Left lobe of liver (tissue), 2 donors: ENCODE measurements at places on chromosomes 1 and 21. TPM values are rescaled to one million over a fixed set of nuclear protein-coding genes. Genes with fewer than 3 reads are reported as not detected.

- no peak for DNase-seq
Measured at GRCh38 chr1:222023025-222023424, 281.1 kb upstream of the DUSP10 start.

DNA sequence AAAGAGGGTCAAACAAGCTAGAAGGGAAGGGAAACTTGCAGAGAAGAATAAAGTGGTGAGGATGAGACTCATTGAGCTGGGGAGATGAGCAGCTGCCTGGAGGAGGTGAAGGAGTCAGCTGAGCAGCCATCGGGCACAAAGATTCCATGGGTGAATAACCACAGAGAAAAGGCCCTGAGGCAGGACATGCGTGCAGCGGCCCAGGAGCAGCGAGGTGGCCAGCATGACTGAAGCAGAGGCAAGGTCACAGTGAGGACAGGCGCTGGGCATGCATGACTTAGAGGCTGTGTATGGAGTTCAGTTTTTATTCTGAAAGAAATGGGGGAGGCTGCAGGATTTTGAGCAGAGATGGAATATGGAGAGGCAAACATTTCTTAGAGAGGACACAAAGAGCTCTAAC, 24.9 kb downstream of the OLFML2B start:
- DNase-seq, result no peak

DNA sequence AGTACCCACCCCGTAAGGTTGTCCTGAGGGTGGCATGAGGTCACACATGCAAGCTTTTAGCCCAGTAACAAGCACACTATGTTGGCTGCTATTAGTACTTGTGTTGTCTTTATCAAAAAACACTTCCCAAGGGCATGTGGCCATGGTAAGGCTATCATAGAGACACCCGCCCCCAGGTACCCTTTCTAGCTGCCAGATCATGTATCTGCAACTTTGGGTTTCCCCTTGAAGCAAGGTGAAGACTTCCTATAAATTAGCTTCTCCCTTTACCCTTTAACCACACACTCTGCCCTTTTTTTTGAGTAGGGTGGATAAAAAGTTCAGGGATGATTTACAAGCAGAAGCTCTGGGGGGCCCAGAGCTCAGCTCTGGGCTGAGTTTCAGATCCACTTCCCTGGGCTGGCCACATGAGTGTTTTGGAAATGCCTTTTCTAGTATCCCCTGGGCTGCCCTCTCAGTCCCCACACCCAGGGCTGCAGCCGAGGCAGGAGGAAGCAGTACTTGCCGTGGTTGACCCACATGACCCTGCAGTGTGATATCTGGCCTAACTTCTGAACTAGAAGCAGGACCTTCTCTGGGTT, 2.0 kb downstream of the ZDHHC18 start:
- no peak for DNase-seq

GRCh38 chr1:116908266-116908665, 1.4 kb upstream of the PTGFRN start:
- no peak for DNase-seq

- DNase-seq, result no peak
Measured at GRCh38 chr1:158916085-158916484, 15.3 kb upstream of the PYHIN1 start.

GRCh38 chr1:184965944-184966860, 8.1 kb downstream of the NIBAN1 start:
- no peak for DNase-seq

DNA sequence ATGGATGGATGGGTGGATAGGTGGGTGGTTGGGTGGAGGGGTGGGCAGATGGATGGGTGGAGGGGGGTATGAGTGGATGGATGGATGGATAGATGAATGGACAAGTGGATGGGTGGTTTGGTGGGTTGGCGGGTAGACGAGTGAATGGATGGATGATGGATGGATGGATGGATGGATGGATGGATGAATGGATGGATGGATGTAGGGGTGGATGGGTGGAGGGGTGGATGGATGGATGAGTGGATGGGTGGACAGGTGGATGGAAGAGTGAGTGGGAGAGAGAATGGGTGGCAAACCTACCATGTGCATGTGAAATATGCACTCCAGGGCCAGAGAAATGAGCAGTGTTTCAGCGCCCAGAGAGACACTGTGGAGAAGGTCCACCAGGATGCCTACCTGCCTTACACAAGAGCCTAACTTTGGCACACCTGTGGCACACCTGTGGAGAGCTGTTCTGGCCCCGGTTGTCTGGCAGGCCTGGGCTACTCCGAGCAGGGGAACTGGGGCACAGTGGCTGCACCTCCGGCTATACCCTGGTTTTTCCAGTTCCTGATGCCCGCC, 12.8 kb downstream of the EPHA2 start:
- DNase-seq, result no peak

DNA sequence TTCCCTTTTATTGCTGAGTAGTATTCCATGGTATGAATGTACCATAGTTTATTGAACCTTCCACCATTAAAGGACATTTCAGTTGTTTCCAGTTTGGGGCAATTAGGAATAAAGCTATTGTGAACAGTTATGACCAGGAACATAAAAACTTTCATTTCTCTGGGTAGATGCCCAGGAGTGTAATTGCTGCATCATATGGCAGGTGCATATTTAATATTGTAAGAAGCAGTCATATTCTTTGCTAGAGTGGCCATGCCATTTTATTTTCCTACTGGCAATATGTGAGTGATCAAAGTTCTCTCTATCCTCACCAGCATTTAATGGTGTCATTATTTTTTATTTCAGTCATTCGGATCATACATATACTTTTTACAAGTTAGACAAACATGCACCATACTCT, 23.9 kb upstream of the H3-3A start:
- DNase-seq, result no peak

GRCh38 chr1:92096317-92096716, 16.2 kb downstream of the BTBD8 start:
- no peak for DNase-seq

DNA sequence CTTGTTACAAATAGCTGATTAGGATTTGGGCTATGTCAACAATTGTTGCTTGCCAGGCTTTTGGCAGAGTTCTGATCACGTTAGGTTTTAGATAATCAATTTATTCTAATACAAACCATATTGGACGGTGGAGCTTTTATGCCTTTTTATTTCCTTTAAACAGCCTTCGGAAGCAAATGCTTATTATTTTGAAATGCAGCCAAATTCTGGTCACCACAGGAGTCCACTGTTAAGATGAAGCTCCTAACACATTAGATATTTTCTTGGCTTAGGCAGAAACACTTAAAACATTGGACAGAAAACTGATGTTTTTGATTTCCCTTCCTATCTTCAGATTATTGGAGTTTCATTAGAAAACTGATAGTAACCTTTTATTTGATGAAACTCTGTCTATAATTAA, 82.9 kb downstream of the CENPF start:
- DNase-seq, result no peak

DNA sequence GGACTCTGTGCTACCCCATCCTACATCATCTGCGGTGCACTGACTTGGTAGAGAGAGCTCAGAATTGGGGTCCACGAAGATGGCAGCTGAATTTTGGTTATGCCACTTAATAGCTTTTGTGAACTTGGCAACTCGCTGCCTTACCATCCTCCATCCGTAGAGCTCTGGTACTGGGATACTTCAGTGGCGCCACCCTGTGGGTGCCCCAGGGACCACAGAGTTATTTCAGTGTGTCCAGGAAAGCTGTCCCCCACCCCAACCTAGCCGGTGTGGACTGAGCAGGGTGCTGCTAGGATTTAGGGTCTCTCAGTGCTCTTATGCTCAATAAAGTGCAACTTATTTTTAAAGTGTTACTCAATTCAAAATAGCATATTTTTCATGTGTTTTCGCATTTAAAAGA, 9.0 kb upstream of the USF1 start:
- DNase-seq, result no peak

GRCh38 chr1:11789126-11790067, 16.4 kb downstream of the MTHFR start:
- DNase-seq, result no peak

GRCh38 chr1:47618830-47619229, 181.0 kb downstream of the FOXD2 start:
- DNase-seq, result no peak

- no peak for DNase-seq
Measured at GRCh38 chr21:28871388-28872010, 121.2 kb downstream of the LTN1 start.

- no peak for DNase-seq
Measured at GRCh38 chr1:159171688-159172501, 480 bp downstream of the CADM3 start.

- DNase-seq, result no peak
Measured at GRCh38 chr1:959731-960362, 537 bp upstream of the KLHL17 start.

- no peak for DNase-seq
Measured at GRCh38 chr1:109298666-109299557, 7.9 kb downstream of the MYBPHL start.

DNA sequence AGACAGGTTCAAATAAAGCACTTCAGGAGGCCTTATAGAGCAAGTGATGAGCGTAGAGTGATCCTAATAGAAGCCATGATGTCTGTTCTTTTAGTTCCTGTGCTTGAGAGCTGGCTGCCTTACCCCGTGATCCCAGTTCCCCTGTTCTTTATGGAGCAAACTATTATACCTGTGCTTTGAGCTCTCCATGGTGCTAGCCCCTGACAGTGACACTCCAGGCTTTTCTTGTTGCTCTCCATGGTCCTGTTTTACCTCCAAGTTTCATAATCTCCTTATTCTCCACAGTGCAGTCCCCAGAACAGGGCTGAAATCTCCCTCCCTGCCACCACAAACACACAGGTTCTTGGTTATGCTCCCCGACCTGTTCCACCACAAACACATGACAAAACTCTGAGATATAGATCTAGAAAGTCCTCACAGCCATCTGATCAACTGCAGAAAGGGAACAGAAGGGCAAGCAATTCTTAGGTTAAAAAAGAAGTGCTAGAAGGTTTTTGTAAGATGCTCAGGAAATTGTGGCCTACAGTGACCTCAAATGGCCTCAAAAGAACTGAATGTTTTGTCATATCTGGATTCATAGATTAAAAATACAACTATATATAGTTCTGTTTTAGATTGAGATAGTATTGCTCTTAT, 6.0 kb downstream of the CADM3 start:
- no peak for DNase-seq

GRCh38 chr21:18951271-18952038, 547.9 kb upstream of the TMPRSS15 start:
- no peak for DNase-seq

GRCh38 chr1:65531972-65532570, 111.6 kb downstream of the LEPR start:
- no peak for DNase-seq

DNA sequence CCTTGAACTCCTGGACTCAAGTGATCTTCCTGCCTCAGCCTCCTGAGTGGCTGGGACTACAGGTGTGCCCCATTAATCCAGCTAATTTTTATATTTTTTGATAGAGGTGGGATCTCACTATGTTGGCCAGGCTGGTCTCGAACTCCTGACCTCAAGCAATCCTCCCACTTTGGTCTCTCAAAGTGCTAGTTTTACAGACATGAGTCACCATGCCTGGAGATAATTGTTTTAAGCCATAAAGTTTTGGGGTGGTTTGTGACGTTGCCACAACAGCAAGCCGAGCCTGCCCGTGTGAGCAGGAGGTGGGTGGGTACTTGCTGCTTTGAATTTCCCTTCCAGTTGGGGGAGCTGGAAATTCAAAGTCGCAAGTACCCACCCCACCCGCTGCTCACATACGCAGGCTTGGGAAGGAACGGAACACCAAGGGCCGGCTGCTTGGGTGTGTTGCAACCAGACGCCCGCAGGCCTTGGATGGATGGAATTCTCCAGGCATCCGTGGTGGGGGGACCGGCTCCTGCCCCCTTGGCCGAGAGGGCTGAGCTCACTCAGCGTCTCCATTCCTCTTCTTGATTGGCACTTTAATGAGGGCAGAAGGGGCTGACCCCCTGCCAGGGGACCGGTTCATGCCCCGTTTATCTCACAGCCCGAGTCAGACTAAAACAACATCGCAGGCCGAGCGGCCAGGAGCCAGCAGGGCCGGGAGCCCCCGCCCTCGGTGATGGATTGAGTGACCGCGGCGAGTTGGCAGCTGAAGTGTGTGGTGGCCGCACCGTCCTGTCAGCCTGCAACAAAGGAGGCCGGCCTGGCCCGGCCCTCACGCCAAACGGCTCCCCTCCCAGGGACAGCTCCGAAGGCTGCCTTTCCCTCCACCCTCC, 78.1 kb downstream of the DHRS3 start:
- peak; percentile 63 for DNase-seq

- no peak for DNase-seq
Measured at GRCh38 chr1:108685529-108685928, 6.6 kb upstream of the PRPF38B start.

- no peak for DNase-seq
Measured at GRCh38 chr1:202923533-202923932, 3.5 kb downstream of the KLHL12 start.

- DNase-seq, result no peak
Measured at GRCh38 chr1:41950820-41951219, 32.1 kb upstream of the HIVEP3 start.

GRCh38 chr1:196651637-196652215, at the start of gene CFH:
TSS of gene CFH (plus strand) at chr1:196652043. CDS start at chr1:196652118, 75 bp downstream.
- no peak for DNase-seq

- no peak for DNase-seq
Measured at GRCh38 chr1:178796013-178796412, 71.0 kb downstream of the RALGPS2 start.

DNA sequence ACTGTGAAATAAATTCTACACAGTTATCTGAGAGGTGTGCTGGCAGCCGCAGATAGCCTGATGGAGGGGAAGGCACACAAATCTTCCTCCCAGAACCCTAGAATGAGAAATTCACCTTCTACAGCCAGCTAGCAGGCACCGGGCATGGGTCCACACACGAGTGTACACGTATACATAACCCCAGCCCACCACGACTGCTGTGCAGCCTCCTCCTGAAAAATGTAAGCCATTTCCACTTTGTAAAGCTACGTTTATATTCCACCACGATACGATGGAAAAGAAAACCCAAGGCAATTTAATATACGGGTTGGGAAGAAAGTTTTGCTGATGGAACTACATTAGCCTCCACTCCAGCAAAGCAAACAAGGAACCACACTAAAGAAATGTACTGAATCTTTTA, 1.8 kb downstream of the BTG3 start:
- DNase-seq, result no peak

GRCh38 chr1:95122151-95122697, 5.1 kb downstream of the TLCD4 start:
- peak; percentile 91 for DNase-seq

DNA sequence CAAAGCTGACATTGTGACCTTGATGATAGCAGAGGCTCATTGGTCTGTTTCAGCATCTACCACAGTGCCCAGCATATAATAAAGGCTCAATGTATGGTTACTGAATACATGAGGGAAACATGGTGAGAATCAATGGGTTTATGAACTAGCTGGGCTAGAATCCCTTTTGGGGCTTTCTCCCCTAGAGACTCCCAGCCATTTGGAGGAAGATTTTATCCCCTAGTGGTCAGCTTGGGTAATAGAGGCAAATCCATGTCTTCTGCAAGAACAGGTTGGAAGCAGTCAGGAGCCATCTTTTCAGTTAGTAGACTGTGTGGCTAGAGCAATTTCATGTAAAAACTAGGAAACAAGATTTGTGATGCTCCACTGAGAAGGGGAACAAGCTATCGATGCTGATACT, 15.8 kb upstream of the REG4 start:
- no peak for DNase-seq

- no peak for DNase-seq
Measured at GRCh38 chr1:24849672-24850295, 80.3 kb downstream of the RUNX3 start.

CACNA1E gene
- total RNA-seq, result 0.08 TPM

KRTAP19-3 gene
- not detected for total RNA-seq

LORICRIN gene
- total RNA-seq, result not detected

S100A11 gene
- total RNA-seq, result 14.0 TPM

SLC25A34 gene
- total RNA-seq, result 12.3 TPM

POGZ gene
- 29.3 TPM for total RNA-seq

DNM3 gene
- 0.40 TPM for total RNA-seq

LHX4 gene
- 0.10 TPM for total RNA-seq

ATP1A2 gene
- total RNA-seq, result 0.45 TPM
